ENCODE measurements at places on chromosomes 1 and 21.
A peak's percentile ranks its signal among the peaks of the same experiment; 100 is the strongest.

GRCh38 chr1:199132006-199132405, 493.2 kb downstream of the PTPRC start:
- no peaks in the 10 kb centered on the region for H3K36me3 ChIP-seq
- DNase-seq = no peak
- H3K27ac ChIP-seq = no peak overlapping the region
- H3K4me3 ChIP-seq = no peak overlapping the region
- no peaks in the 10 kb centered on the region for H3K27me3 ChIP-seq
- no peaks in the 10 kb centered on the region for H3K4me1 ChIP-seq

DNA sequence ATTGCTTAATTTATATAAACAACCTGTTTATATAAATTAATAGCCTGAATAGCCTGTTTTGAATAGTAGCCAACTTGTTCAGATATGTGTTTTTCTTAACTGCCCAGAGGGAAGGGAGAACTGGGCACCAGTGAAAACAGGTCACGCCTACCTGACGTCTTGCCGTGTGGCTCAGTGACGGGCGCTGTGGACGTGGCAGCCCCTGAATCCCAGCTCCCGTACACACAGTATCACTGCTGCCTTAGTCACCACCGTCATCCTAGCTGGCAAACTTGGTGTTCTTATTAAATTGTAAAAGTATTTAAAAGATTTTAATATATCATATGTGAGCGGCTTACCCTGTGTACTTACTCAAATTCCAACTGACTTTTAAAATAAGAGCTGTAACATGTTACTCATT, 35.4 kb upstream of the TRAPPC10 start:
- DNase-seq = no peak
- H3K27ac ChIP-seq = no peak overlapping the region
- H3K4me1 ChIP-seq = peaks cover 6% of the 10 kb centered on the region
- H3K36me3 ChIP-seq = peaks cover 21% of the 10 kb centered on the region
- H3K27me3 ChIP-seq = no peaks in the 10 kb centered on the region

- peaks cover 2% of the 10 kb centered on the region for H3K27me3 ChIP-seq
- H3K4me3 ChIP-seq = no peak overlapping the region
- no peaks in the 10 kb centered on the region for H3K4me1 ChIP-seq
- H3K27ac ChIP-seq = no peak overlapping the region
- H3K36me3 ChIP-seq = no peaks in the 10 kb centered on the region
These were observed 22.9 kb upstream of the DISP3 start for GRCh38 chr1:11455967-11456570.

DNA sequence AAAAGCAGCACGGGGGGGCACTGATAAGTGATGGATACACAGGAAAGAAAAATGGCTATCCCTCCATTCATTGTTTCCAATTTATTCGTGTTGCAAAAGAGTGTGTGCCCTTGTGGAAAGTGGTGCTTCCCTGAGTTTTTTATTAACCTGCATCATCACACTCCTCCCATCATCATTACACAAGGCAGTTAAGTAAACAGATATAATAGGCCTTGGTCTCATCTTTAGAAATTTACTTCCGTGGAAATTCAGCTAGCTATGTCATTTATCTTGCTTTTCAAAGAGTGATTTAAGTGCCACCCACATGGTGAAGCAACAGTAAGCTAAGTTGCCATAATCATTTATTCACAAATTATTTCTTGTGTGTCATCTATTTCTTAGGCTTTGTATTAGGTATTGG, 473.3 kb downstream of the NEGR1 start:
- H3K27ac ChIP-seq = no peak overlapping the region
- no peak overlapping the region for H3K4me3 ChIP-seq
- DNase-seq = no peak
- no peaks in the 10 kb centered on the region for H3K36me3 ChIP-seq
- H3K27me3 ChIP-seq = no peaks in the 10 kb centered on the region
- no peaks in the 10 kb centered on the region for H3K4me1 ChIP-seq

DNA sequence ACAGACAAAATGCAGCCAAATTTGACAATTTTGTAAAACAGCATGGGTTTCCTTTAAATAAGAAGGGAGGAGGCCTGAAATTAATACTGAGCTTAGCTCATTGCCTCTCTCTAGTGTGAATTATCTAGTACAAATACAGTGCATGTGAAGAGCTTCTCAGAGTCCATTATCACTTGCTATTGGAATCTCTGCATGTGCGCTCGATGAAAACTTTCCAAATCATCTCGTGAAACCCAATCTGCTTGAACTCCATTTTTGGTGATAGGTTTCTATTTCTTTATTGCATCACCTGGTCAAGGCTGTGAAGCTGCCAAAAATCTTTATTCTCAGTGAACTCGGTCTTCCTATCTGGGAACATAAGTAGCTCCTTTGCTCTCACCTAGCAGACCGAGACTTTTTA, 49.5 kb upstream of the LYPLAL1 start:
- H3K4me1 ChIP-seq = no peaks in the 10 kb centered on the region
- no peaks in the 10 kb centered on the region for H3K27me3 ChIP-seq
- no peak for DNase-seq
- H3K27ac ChIP-seq = no peak overlapping the region

DNA sequence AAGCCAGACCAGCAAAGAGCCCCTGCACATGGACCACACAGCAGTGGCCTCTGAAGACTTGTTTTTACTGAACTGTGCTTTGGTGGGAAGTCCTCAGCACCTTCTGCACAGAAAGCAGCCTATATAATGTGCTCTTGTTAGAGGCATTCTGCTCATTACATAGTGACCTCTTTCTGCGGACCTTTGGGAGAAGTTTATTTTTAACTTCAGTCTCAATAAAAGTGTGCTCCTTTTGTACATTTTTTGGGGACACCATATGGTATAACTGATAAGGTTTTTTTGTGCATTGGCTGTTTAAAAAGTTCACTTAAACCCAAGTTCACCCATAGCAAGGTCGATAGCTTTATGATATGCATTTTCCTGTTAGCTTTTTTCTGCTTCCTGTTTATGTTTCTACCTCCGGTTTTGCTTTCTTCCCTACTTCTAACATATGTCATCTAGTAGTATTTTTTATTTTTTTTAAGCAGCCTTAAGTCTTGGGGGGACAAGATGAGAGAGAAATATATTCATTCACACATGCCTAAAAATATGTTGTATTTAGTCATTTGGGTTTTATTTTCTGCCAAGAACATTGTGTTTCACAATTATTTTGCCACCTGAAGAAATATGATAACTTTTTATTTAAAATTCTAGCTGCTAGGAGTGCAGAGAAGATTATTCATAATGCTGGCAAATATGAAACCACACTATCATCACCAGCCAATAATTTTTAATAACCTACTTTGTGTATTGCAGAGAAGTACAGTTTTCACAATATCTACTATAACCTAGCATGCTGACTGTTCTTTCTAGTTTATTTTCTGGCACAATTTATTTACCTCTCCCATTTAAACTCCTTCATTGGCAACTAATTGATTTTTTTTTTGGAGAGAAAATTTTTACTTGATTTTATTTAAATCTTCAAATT, 22.9 kb upstream of the SLC19A2 start:
- H3K4me1 ChIP-seq = no peaks in the 10 kb centered on the region
- H3K27me3 ChIP-seq = no peaks in the 10 kb centered on the region
- no peak overlapping the region for H3K4me3 ChIP-seq

DNA sequence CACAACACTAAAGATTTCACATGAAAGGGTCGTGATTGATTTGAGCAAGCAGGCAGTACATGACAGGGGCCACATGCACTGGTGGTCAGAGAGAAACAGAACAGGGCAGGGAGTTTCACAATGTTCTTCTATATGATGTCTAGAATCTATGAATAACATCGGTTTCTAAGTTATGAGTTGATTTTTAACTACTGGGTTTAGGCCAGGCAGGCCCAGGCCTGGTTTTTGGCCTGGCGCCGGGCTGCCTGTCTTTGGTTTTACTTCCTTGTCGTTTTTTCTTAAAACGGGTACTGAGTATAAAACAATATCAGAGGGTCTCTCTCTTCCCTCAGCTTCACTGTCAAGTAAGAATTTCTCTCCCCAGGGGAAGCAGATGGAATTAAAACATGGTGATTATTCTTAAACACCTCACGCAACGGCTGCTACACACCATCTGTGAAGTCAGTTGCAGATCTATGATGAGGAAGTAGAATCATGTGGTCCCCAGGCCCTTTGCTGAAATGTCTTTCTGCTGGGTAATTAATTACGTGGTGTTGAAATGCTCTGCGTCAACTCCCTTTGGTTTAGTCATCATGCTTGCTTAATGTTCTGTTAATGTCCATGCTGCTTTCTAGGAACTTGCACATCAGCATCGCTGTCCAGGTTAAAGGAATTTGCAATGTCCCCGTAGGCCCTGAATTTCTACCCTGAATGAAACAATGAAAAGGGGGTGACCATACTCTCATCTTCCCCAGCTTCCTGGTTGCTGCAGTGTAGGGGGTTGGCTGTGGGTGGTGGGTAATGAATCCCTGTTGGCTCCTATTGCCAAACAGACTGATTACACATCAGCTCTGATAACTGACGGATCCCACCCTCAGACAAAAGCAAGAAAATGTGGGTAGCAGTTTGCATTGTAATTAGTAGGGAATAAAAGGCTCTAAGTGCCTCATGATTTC, 70.3 kb downstream of the SERINC2 start:
- no peak overlapping the region for H3K4me3 ChIP-seq
- H3K27me3 ChIP-seq = no peaks in the 10 kb centered on the region
- H3K27ac ChIP-seq = peak overlapping the region; percentile 57
- H3K36me3 ChIP-seq = no peaks in the 10 kb centered on the region
- peak; percentile 58 for DNase-seq

- no peaks in the 10 kb centered on the region for H3K27me3 ChIP-seq
- H3K4me1 ChIP-seq = peaks cover 33% of the 10 kb centered on the region
- peak overlapping the region; percentile 90 for H3K27ac ChIP-seq
These were observed 5.4 kb downstream of the NEK7 start for GRCh38 chr1:198162091-198162767.

GRCh38 chr1:84973498-84974334, 23.2 kb downstream of the MCOLN2 start:
- H3K36me3 ChIP-seq = peaks cover 16% of the 10 kb centered on the region
- DNase-seq = no peak
- H3K27me3 ChIP-seq = no peaks in the 10 kb centered on the region
- H3K4me1 ChIP-seq = peaks cover 56% of the 10 kb centered on the region
- peak overlapping the region; percentile 85 for H3K27ac ChIP-seq
- peak overlapping the region; percentile 60 for H3K4me3 ChIP-seq

DNA sequence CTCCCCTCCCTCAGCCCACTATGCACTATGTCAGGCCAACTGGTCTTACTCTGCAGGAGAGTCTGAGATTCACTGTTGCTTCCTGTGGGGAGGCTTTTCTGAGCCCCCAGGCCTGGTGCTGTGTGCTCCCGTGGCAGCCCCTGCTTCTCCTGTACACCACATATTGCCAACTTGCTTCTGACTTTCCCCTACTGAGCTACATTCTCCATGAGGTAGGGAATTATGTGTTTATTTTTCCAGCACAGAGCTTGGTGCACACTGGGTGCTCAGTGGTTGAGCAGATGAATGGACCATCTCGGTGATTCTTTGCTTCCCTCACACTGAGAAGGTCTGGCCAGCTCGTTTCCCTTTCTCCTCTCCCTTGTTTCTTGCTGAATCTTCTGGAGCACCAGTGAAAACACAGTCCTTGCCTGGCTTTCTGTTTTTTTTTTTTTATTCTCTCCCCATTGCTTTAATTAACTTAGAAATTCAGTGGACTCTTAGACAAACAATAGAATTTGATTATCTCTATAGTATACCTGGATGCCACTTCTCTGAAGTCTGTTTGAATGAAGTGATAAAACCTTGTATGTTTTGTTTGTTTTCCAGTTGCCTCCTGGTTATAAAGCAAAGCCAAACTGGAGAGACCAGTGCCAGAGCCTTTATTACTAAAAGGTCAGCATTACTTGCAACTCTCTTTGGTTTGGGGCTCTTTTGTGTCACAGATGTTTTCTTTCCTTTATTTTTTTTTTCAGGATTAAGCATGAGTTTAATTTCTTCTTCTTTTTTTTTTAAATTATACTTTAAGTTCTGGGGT, 50.3 kb upstream of the CNIH3 start:
- H3K27me3 ChIP-seq = no peaks in the 10 kb centered on the region
- no peak for DNase-seq
- no peak overlapping the region for H3K4me3 ChIP-seq
- H3K36me3 ChIP-seq = no peaks in the 10 kb centered on the region
- H3K4me1 ChIP-seq = no peaks in the 10 kb centered on the region

DNA sequence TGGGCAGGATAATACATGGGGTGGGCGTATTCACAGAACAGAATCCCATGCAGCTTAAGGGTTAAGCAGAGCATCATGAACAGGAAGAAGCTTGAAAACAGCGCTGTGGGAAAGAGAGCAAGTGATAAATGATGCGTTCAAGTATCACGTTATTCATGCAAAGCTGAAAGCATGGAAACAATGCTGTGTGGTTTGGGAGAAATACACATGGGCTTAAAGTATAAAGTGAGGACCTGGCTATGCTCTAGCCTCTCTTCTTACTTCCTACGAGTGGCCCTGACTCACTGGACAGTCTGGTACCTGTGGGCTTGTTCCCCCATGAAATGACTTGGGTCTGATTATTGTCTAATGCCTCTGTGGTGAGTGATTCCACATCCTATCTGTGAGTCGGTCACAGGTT, 25.7 kb downstream of the TMPRSS2 start:
- no peaks in the 10 kb centered on the region for H3K36me3 ChIP-seq
- H3K27me3 ChIP-seq = no peaks in the 10 kb centered on the region
- no peak overlapping the region for H3K27ac ChIP-seq

DNA sequence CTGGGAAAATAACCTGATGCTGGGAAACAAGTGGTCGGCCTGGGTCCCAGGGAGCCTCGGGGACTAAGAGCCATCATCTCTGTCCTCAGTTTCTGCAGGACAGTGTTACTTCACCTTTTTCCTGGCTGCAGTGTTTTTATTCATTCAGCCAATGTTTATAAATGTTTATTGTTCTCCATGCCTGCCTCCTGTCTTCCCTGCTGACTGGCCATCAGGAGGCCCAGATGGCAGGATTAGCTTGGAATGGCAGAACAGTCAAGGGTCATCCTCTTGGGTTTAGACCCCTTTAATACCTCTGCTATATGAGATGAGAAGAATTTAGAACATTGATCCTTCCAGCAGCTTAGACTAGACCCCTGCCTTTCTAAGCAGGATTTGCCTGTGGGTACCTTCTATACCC, 13.3 kb downstream of the MAPKAPK2 start:
- no peak for DNase-seq
- no peaks in the 10 kb centered on the region for H3K27me3 ChIP-seq
- peaks cover 15% of the 10 kb centered on the region for H3K36me3 ChIP-seq
- H3K4me3 ChIP-seq = no peak overlapping the region
- no peak overlapping the region for H3K27ac ChIP-seq

GRCh38 chr1:4755301-4755845, 101.0 kb downstream of the AJAP1 start:
- no peak overlapping the region for H3K27ac ChIP-seq
- H3K4me1 ChIP-seq = no peaks in the 10 kb centered on the region
- DNase-seq = no peak
- H3K27me3 ChIP-seq = no peaks in the 10 kb centered on the region
- no peak overlapping the region for H3K4me3 ChIP-seq

DNA sequence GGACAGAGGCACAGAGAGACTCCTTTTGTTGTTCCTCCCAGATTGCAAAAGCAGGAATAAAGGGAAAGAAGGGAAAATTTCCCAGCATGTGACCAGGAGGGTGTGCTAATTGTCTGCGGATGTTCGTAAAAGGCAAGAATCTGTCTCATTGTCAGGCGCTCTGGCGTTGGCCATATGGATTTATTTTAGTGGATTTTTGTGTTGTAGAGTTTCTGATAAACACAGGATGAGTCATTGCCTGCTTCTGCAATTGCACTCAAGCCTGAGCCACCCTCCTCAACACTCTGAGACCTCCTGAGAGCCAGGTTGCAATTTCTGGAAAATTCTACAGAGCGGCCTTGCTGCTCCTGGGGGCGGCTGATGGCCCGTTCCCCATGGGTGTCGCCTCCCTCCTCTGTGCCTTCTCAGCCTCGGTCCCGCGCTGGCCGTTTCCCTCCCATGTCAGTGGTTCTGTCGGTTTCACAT, 227.7 kb downstream of the KAZN start:
- DNase-seq = no peak
- H3K36me3 ChIP-seq = no peaks in the 10 kb centered on the region
- H3K27me3 ChIP-seq = no peaks in the 10 kb centered on the region

- DNase-seq = no peak
- H3K36me3 ChIP-seq = no peaks in the 10 kb centered on the region
These were observed 51.3 kb downstream of the UMODL1 start for GRCh38 chr21:42122398-42122797.

All from GM12878 (cell line).